ENCODE measurements at places on chromosomes 1 and 21.

- DNase-seq = no peak
These were observed 202.3 kb upstream of the BRINP3 start for GRCh38 chr1:190679983-190680382.

DNA sequence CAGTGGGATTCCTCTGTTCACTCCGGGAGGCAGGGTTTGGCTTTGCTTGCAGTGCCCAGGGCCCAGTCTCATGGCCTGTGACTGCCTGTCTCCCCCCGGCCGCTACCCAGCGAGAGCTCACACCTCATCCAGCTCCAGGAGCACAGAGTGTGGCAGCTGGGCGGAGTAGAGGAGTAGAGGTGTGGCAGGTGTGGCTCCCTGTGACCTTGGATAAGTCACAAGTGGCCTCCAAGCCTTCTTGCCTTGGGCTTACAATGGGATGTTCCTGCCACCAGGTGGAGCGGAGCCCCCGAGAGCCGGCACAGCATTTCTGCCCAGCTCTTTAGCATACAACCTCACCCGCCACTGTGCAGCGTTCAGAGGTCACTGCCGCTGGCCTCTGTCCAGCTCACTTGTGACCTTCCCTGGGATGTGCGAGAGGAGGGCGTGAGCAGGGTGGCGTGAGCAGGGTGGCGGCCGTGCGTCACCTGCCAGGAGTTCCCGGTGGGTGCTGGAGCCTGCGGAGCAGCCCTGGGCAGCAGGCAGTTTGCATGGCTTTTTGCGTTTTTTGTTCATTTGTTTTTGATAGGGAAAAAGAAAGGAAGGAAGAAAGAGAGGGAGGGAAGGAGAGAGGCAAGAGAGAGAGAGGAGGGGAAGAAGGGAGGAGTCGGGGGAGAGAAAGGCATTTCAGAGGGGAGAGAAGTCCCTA is 42.4 kb downstream of the CRYAA start:
- DNase-seq = no peak

GRCh38 chr1:93612510-93612909 is 69.1 kb downstream of the BCAR3 start:
- no peak for DNase-seq

DNA sequence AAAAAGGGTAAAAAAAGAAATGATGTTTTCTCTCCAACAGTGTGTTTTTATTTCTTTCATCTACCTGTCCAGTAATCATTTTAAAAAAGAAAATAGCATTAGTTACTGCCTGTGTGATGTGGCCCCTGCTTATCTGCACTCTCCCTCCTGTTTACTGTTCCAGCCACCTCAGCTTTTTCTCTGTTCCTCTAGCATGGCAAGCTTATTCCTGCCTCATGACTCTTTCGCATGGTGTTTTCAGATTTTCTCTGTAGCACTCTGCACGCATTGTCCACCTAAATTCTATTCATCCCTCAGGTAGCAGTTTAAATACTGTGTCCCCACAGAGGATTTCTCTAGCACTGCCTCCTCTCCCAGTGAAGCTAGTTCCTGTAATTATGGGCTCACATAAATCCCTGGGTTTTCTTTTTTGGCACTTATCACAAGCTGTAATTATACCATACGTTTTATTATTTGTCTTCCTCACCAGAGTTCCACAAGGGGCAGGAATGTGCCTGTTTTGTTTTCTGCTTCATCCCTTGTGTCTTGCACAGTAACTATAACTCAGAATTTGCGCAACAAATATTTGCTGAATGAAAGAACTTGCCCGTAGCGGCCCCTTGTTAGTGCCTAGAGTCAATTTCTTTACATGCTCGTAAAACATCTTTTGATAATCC is 51.4 kb upstream of the LRIG2 start:
- DNase-seq = no peak
